ENCODE measurements at places on chromosomes 11 and 22.

DNA sequence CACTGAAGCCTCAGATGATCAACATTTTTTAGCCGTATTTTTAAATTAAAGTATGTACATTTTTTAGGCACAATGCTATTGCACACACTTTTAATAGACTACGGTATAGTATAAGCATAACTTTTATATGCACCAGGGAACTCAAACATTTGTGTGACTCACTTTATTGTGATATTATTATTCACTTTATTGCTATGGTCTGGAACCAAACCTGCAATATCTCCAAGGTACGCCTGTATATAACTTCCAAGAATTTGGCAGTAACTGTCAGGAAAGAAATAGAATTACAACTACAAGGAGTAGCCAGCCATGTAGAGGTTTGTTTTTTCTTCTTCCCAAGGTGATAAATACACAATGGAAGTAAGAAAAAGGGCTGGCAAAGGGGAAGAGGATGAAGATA, 62.3 kb downstream of the PRR5L start:
- no peak for DNase-seq

- DNase-seq: peak; percentile 49
Measured at GRCh38 chr11:75925785-75926164, 110.8 kb downstream of the UVRAG start.

DNA sequence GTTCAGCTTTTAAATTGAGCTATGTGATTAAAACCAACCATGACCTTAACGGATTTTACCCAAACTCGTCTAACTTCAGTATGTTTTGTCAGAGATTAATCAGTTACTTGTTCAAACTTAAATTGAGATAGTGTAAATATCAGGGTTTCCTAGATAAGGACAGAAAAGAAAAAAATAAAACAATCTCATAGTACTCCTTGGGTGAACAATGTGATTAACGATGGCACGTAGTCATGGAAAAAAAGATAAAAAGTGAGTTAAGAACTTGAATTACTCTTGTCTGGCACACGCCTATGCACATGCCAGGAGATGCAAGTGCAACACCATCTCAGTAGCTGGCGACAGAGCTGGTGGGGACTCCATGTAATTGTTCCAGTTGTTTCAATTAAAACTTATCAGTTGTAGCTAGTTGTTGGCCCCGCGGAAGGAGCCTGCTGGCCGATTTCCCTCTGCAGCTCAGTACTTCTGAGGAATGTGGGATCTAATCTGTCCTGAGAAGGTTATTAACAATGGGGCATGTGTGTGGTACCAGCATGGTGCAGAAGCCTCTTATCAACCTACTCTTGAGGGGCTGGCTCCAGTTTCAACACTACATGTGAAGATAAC, 3.0 kb downstream of the RASSF10 start:
- peak; percentile 13 for DNase-seq

DNA sequence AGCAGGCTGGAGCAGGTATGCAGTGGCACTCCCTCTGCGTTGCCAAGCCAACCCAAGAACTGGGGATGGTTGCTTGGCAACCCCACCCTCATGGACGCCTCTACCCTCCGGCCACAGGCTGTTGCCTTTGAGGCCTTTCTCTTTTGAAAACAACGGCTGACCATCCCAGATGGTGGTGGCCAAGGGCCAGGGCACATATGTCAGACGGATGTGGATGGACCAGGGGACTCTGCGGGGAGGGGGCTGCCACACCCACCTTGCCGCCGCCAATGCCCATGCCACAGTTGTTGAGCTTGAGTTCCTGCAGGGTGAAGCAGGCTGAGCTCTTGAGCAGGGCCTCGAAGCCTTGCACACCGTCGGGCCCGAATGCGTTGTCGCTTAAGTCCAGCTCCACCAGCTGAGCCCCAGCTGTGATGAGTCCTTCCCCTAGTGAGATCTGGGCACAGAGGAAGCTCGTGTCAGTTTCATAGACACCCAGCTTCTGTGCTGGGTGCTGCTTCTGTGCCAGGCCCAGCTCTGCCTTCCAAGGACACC, 21.5 kb downstream of the RANGAP1 start:
- no peak for DNase-seq

DNA sequence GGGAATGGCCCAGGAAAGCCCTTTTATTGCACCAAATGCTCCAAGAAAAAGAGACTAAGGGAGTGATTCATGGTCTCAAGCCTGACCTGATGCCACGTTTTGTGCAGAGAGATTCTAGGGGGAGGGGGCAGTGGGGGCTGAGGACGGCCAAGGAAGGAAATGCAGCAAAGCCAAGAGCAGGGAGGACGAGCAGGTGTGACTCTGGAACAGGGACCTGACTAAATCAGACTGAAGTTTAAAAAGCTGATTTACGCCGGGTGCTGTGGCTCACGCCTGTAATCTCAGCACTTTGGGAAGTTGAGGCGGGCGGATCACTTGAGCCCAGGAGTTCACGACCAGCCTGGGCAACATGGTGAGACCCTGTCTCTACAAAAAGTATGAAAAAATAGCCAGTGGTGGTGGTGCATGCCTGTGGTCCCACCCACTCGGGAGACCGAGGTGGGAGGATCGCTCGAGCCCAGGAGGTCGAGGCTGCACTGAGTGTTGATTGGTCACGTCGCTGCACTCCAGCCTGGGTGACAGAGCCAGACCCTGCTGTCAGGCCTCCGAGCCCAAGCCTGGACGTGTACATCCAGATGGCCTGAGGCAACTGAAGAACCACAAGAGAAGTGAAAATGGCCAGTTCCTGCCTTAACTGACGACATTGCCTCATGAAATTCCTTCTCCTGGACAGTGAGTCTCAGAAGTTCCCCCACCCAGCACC, 10.8 kb upstream of the IFITM3 start:
- no peak for DNase-seq

DNA sequence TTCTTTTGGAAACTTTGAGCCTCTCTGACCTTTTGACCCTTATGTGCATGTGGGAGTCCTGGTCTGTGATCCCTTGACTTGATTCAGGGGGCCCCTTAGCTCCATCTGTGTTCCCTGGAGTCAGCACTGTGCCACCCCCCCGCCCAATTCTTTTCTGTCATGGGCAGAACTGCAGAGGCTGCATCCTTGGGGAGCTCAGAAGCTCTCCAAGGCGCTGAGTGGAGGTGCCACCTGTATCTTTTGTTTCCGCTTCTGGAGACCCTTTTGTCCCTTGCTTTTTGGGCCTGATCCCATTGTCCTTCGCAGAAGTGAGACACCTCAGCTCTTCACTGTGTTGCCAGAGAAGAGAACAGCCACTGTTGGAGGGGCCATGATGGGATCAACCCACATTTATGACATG, 2.4 kb upstream of the PACS1 start:
- DNase-seq: no peak

DNA sequence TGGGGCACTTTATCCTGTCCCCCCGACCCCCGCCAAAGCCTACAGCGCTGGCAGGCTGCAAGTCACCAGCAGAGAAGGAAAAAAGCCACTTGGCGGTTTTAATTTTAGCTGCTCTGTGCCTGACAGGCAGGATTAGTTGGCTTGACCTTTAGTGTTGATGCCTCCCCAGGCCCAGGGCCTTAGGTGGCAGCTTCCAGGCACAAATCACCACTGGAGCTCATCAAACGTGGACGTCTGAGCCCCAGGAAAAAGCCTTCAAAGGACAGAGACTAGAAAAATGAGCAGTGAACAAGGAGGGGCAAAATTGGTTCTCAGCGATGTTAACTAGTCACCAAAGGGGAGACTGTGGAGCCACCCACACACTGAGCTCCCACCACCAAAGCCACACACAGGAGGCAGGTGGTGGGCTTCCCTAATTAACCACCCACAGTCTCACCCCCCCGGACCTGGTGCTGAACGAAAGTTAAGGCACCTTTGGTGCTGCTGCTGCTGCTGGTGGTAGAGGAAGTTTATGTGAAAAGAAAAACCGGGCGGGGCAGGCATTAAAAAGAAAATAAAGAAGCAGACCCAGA, 4.4 kb upstream of the PYGM start:
- no peak for DNase-seq

DNA sequence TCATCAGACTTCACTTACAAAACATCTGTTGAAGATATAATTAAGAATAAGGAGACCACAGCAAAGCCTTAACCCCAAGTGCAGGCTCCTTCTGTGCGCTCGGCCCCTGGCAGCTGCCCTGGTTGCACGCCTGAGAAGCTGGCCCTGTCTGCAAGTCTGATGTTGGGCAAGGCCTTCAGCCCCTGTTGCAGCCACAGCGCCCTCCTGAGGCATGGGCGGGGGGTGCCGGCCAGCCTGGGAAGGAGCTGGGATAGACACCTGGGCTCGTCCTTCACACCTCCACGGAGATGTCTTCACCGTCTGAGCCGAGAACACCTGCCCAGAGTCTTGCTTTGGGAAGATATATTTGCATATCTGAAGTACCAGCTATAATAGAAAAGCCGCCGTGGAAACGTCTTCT, 104.1 kb downstream of the MPPED1 start:
- DNase-seq: no peak

GRCh38 chr11:35543481-35543880, 18.1 kb upstream of the PAMR1 start:
- DNase-seq: no peak

DNA sequence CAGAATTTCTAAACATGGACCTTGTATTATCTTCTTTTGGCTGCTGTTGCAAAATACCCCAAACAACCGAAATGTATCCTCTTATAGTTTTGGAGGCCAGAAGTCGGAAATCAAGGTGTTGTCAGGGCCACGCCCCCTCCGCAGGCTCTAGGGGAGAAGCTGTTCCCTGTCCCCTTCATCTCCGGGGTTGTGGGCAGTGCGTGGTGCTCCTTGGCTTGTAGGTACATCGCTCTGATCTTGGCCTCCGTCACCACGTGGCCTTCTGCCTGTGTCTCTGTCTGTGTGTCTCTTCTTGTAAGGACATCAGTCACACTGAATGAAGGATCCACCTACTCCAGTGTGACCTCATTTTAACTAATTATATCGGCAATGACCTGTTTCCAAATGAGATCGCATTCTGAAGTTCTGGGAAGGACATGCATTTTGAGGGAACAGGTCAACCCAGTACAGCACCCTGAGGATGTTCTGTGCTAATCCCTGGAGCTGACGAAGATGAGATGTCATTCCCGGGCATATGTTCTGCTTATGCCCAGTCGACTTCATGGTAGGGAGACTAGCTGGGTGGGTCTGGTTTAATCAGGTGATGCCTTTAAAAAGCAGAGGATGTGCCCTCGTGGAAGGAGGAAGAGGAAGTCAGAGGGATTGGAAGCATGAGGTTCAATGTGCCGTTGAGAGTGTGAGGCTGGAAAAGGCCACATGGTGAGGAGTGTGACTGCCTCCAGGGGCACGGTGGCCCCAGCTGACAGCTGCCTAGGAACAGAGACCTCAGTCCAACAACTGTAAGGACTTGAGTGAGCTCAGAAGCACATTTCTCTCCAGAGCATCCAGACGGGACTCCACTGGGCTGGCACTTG, 531.1 kb downstream of the TBC1D22A start:
- no peak for DNase-seq

GRCh38 chr11:72591023-72591422, 83.2 kb downstream of the PDE2A start:
- DNase-seq: no peak

DNA sequence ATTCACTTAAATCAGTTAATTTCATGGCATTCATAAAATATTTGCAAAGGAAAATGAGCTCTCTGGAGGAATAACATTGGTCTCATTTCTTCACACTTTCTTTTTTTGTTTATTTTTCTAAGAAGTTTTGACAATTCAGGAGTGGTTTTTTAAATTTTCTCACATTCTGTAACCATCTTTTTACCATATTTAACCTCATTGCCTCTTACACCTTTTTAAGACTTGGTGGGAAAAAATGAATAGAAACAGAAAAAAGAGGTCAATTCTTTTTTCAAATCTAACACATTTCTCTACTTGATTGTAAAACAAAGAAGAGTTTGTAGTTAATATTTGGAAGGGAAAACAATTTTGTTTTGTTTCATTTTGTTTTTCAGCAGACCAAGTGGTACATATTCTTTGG, 1034.7 kb upstream of the RAG2 start:
- DNase-seq: no peak

- no peak for DNase-seq
Measured at GRCh38 chr11:70402016-70402415, 3.7 kb downstream of the CTTN start.

- DNase-seq: no peak
Measured at GRCh38 chr11:71180694-71181470, 71.5 kb downstream of the SHANK2 start.

DNA sequence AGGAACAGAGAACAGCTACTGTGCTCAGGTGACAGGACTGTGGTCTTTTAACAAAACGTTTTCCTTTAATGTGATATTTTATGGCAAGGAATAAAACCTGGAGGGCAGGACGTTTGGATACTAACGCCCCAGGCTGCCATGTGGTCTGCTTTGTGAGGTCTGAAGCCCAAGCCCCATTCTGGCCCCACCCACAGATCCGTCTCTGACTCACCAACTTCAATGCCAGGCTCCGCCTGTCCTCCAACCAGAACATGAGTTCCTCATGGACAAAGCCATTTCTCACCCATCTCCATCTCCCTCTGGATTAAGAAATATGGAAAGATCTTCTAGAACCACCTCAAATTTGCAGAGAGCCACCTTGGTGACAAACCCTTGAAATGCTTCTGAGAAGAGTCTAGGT, 148.8 kb downstream of the CRYBB2 start:
- peak; percentile 65 for DNase-seq

GRCh38 chr11:115338476-115338875, 165.7 kb downstream of the CADM1 start:
- no peak for DNase-seq

GRCh38 chr11:11640996-11641395, 19.2 kb upstream of the GALNT18 start:
- no peak for DNase-seq
